ENCODE measurements at places on chromosomes 2 and 18. TPM values are rescaled to one million over a fixed set of nuclear protein-coding genes. Genes with fewer than 3 reads are reported as not detected.

CD8B2 gene
- total RNA-seq, result not detected

DNA sequence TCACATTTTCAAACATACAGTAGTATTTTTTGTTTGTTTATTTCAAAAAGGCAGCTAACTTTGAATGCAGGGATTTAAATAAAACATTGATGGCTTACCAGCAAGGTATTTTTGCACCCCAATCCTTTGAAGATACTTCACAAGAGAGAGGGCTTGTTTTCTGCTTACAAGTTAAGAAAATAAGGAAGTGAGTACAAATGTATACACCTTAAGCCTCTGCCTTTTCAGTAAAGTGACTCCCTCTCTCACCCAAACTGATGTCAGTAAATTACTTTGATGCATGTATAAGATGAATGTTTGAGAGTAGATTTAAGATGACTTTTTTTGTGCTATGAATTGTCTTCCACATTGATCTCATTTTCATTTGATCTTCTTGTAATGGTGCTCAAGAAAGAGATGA is 820.0 kb downstream of the CPS1 start:
- DNase-seq, result no peak

DNA sequence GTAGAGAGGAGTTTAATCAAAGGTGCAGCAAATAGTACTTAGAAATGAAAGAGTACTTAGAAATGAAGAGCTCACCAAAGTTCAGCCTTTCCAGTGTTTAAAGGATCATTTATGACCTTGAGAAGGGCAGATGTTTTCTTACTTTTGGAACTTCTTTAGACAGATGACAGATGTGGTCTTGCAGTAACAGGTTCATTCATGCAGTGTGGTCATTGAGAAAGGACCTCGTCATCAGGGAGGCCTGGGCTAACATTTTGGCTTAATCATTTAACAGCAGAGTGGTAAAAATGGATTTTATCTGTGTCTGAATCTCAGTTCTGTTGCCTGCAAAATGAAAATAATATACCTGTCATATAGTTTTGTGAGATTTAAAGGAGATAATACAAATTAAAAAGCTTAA is 75.1 kb upstream of the NT5C1B start:
- no peak for DNase-seq

- peak; percentile 60 for DNase-seq
Measured at GRCh38 chr18:61735564-61736102, 157.2 kb downstream of the RNF152 start.

IAH1 gene
- total RNA-seq, result 32.1 TPM

All from stomach (tissue), 19 donors.